CD4-positive, alpha-beta T cell treated with Interleukin-1 beta for 1 hour (primary cell): ENCODE measurements at places on chromosomes 12 and 14.

GRCh38 chr12:95085612-95086011 is 12.2 kb upstream of the NR2C1 start:
- DNase-seq = no peak

- DNase-seq = no peak
Observed at GRCh38 chr14:90062127-90062794, 467 bp downstream of the KCNK13 start.

DNA sequence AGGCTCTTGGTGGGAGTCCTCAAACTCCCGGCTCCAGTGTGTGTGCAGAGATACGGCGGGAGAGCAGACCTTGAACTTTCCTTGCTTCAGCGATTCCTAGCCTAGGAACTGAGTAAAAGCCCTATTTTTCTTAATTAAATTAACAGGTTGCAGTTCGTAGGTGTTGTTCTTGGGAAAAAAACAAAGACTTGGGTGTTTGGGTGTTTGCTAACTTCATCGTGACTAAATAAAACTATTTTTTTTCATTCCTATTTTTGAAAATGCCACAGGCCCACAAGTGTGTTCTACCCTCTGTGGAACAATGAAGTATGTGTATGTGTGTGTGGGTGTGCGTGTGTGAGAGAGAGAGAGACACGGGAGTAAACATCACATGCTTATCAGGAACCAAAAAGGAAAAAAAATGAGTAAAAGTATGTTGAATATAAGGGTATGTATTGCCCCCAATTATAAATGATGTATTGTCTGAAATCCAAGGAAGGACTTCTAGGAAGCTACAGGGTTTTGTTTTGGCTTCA is 651 bp downstream of the TMEM117 start:
- peak; percentile 21 for DNase-seq

GRCh38 chr12:66087365-66087943 is 43.1 kb downstream of the LLPH start:
- peak; percentile 46 for DNase-seq

DNA sequence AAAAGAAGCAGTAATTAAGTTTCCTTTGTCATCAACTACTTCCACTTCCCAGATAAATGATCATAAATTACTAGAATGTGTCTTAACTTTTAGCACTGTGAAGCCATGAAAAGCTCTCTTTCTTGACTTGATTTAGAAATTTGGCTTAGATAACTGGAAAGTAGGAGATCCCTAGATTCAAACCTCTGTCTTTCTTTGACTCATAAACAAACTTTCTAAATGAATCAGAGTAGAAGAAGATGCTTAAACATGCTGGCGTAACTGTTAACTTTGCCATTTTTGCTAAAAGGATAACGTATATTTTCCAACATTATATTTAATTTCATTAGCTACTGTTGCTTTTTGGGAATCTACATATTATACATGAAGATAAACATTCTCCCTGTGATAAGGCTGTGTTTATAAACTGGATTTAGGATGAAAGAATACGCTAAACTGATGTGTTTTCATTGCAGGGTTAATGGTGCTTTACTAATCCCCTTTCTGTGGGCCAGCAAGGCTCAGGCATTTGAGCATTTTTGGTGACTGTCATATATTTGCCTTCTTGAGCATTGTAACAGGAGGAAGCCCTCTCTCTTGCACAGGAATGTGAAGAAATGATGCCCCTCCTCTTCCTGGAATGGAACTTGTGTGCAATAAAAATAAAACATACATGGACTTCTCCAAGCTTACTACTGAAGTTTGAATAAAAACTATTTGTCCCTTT is 301.4 kb downstream of the BMP4 start:
- DNase-seq = no peak

GRCh38 chr12:109527489-109528123 is 45.7 kb downstream of the MMAB start:
- DNase-seq = no peak

DNA sequence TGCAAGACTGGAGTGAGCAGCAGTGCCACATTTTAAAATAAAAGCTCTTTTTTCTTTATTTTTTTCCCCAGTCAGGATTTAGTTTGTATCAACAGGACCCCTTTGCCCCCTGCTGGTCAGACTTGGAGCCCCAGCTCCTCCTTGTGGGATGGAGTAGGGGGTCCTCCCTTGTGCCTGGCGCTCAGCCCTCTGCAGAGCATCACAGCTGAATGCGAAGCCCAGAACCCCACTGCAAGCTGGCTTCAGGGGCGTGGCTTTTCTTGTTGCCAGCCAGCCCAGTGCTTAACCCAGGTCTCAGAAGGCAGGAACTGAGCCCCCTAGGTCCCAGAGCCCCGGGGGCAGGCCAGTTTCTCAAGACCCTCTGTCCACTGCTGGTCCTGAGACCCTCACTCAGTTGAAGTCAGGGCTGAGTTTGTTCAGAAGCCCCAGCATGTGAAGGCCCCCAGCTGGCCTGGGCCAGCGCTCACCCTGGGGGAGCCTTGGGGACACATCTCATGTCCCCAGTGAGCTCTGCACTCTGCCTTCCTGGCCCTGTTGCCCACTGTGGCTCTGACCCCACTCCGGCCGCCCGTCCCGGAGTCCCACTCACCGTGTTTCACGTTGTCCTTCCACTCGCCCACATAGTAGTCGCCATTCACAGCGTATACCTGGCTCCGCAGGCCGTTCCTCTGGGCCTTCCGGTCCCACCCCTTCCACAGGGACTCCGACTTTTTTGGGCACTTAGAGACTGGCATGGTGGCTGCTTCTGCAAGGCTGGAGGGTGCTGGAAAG is 519 bp downstream of the MORN3 start:
- DNase-seq = peak; percentile 67

GRCh38 chr12:46763230-46763629 is 62.6 kb downstream of the SLC38A4 start:
- no peak for DNase-seq

GRCh38 chr14:105340821-105341733 is 26.5 kb downstream of the PACS2 start:
- DNase-seq = no peak

- no peak for DNase-seq
Observed at GRCh38 chr12:60257063-60257462, 661.2 kb downstream of the SLC16A7 start.

DNA sequence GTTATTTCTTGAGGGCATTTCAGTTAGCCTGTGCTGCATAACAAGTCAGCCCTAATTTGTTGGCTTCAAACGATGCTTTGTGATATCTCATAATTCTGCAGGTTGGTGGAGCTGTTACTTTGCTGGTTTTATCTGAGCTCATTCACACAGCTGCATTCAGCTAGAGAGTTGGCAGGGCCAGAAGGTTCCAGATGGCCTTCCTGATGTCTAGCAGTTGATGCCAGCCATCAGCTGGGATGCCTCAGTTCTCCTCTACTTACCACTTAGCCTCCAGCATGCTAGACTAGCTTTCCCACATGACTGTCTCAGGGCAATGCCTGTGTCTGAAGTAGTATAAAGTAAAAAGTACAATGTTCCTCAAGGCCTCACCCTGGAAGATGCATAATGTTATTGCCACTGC is 130.6 kb downstream of the SLC35F4 start:
- DNase-seq = no peak

DNA sequence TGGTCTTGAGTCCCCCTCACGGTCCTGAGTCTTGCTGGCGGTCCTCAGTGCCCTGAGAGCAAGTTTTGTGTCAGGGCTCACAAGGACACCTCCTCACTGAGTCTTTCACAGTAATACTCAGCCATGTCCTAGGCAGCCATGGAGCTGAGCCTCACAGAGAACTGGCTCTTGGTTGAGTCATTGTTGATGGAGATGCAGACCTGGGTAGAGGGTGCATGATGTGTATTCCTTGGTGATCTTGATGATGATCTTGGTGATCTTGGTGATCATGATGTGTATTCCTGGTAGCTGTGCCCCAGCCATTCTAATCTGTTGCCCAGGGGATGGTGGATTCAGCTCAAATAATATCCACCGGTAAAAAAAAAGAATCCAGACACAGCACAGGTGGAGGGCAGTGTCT is 495.4 kb downstream of the TMEM121 start:
- no peak for DNase-seq

- DNase-seq = no peak
Observed at GRCh38 chr12:92421701-92422100, 276.1 kb upstream of the BTG1 start.

DNA sequence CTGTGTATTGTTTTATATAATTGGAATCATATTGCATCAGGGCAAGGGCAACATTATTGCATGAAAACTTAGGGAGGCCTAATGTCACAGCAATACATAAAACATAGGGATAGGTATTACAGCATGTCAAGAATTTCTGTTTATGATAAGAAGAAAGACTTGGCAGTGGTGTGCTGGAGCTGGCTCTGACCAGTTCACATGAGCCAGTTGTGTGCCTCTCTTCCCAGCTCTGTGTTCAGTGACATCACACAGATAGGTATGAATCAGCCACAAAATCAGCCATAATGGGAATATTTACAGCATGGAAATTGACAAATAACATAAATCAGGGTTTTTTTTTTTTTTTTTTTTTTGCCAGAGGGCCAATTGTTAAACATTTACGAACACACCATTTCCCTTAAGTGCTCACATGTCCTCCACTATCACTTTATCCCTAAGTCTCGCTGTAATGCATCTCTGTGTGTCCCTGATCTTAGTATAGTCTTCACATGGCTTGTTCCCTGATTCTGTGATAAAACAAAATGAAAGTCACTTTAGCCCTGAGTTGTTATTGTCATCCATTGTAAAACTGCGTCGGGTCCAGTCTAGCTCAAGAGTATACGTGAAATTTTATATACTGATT is 31.9 kb upstream of the ACSM4 start:
- DNase-seq = no peak

DNA sequence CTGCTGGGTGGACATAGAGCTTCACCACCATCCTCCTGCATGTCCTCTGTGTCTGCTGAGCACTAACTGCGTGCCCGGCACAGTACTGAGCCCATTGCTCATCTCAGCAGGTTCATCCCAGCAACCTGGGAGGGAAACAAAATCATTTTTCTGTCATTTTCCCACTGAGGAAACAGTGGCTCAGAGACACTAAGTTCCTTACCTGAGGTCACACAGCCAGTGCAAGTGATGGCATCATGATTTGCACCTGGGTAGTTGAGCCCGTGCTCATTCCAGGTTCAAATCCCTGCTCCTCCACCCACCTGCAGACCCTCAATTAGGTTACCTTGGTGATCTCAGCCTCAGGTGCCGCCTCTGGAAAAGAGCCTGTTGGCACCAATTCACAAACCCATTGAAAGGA is 23.4 kb downstream of the RNFT2 start:
- DNase-seq = no peak

DNA sequence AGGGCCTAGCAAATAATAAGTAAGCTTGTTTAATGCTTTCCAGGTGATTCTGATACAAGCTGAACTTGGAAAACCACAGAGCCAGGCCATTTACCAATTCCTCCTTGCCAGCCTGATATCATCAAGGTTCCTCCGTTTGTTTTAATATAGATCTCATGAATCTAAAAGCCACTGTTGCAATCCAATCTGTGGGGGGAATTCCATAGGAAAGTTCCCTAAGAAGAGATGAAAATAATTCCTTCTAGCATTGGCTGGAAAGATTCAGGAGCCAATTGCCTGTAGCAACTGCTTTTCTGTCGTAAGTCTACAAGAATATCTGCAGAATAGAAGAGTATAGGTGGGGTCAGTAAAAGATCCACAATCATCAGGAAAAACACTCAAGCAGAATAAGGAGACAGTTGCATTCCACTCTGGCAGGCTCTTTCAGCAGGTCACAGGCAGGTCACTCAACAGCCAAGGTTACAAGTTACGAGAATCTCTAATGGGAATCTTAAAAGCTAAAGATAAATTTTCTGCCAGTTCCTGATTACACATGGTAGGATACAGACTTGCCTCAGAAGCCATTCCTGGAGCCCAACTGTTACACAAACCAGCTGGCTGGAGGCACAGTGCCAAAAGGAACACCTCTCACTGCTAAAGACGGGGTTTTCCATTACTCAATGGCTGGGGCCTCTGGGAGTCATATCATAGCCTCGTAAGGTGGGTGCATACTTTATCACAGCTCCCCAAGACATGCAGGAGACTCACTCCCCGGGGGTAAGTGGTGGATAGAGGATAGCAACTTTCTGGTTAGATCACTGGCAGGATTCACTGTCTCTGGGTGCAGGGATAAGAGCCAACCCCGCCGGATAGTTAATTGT is 43.6 kb downstream of the FGD6 start:
- DNase-seq = no peak

- no peak for DNase-seq
Observed at GRCh38 chr14:56173365-56173922, 55.2 kb downstream of the PELI2 start.

DNA sequence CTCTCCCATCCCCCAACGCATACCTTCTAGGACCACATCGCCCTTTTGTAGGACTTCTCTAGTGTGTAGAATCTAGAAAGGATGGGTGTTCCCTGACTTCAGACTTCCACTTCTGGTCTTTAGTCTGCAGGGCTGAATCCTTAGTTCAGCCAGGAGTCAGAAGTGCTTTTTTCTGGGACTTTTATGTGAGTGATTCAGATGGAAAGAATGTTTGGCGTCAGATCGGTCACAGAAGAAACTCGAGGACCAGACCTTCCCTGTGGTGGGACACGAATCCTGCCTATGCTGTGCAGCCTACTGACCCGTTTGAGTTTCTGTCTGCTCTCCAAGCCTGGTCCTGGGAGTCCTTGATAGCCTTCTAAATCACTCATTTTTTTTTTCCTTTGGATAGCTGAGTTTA is 165.4 kb upstream of the SSTR1 start:
- no peak for DNase-seq

GRCh38 chr12:125202421-125202820 is 137.2 kb downstream of the AACS start:
- DNase-seq = no peak

- no peak for DNase-seq
Observed at GRCh38 chr14:68264260-68264569, 444.6 kb downstream of the RAD51B start.
